Activated T-helper 1 cell treated with anti-CD3 and anti-CD28 coated beads, Interleukin-12 subunit alpha, Interleukin-12 subunit beta, Interleukin-2, Interleukin-4 antibody, amounts not matched to agents 30 ng/mL and 10 ng/mL and 1 ng/mL, durations not matched to agents 14 hours and 24 hours and 36 hours (primary cell): ENCODE measurements at places on chromosomes 7 and 10. TPM values are rescaled to one million over a fixed set of nuclear protein-coding genes. Genes with fewer than 3 reads are reported as not detected.
A peak's percentile ranks its signal among the peaks of the same experiment; 100 is the strongest.

DNA sequence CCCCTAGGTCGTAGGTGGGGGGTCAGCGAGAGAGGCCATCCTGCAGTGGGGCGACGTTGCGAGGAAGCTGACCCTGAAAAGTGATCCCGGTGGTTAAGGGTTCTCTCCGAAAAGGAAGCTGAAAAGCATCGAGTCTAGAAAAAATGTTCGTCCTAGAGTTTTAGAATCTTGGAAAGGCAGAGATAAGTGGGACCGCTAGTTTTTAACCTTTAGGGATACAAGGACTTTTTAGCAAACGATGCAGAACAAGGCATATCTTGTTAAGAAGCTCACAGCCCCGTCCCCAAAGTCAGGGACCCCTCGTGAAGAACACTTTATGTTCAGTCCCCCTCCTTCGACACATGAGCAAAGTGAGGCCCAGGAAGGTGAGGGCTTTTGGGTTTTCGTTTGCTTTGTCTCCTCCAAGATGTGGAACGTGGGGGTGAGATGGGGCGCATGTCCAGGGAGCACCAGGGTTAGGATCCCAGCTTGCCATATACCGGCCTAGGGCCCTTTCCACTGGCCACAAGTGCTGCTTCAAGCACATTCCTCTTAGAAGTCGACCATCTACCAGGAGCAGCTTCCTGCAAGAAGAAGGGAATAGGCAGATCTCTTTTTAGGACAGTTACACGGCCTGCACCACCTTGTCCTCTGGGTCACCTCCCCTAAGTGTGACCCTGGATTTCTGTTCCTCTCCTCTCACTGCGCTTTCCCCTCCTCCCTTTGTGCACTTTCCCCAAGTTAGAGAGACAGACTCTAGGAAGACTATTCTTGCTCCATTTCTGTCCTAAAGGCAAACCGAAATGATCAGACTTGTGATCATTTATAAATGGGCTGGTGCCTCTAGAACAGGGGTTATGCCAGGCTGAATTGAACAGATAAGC is 969 bp downstream of the SLC35G1 start:
- peaks cover under 1% of the 10 kb centered on the region for H3K27me3 ChIP-seq
- H3K4me3 ChIP-seq = peak overlapping the region; percentile 85
- DNase-seq = no peak
- peaks cover 40% of the 10 kb centered on the region for H3K4me1 ChIP-seq
- H3K27ac ChIP-seq = peak overlapping the region; percentile 57

DNA sequence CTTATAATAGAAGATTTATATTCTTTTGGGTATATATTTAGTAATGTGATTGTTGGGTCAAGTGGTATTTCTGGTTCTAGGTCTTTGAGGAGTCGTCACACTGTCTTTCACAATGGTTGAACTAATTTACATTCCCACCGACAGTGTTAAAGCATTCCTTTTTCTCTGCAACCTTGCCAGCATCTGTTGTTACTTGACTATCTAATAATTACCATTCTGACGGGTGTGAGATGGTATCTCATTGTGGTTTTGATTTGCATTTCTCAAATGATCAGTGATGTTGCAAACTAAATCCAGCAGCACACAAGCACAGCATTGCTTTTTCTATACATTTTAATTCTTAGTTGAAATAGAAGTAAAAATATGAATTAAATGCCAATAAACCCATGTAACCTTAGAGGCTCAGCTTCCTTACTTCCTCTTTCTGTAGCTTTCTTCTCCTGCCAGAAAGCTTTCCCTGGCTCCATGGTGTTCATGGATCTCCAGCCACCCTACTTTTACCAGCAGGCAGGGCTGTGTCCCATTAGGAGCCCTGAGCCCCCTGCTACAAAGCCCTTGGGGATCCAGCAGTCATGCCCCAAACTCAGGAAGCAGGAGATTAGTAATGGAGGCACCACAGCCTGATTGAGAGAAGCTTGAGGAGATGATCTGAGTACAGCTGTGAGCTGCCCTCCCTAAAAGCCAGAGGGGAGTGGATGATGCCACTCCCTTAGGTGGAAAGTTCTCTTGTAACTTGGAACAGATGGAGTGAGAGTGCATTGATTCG is 158.6 kb downstream of the TMEM178B start:
- H3K27me3 ChIP-seq = peaks cover 15% of the 10 kb centered on the region
- no peaks in the 10 kb centered on the region for H3K4me1 ChIP-seq
- no peak overlapping the region for H3K4me3 ChIP-seq
- no peaks in the 10 kb centered on the region for H3K36me3 ChIP-seq
- no peak overlapping the region for H3K27ac ChIP-seq

GRCh38 chr7:91880016-91880412 is 488 bp downstream of the MTERF1 start:
- peaks cover 2% of the 10 kb centered on the region for H3K27me3 ChIP-seq
- DNase-seq = no peak
- peak overlapping the region; percentile 99 for H3K4me3 ChIP-seq
- H3K4me1 ChIP-seq = peaks cover 38% of the 10 kb centered on the region
- peak overlapping the region; percentile 98 for H3K27ac ChIP-seq

DNA sequence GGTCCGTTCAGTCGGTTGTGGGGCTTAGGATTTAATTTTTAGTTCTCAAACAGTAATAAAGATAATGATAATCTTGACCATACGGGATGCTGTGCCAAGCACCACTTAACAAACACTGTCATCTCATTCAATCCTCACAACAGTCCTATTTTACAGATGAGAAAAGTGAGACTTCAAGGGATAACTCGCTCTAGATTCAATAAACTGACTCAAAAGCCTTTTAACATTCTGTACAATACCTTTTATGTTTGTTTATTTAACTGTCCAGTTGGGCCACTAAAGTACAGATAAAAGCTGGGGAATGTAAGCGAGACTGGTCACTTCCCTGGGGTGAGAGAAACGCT is 437 bp upstream of the CFAP69 start:
- peak overlapping the region; percentile 88 for H3K4me3 ChIP-seq
- H3K27ac ChIP-seq = peak overlapping the region; percentile 60
- peaks cover 21% of the 10 kb centered on the region for H3K4me1 ChIP-seq

GRCh38 chr10:101783736-101784118 is 481 bp upstream of the NPM3 start:
- no peak for DNase-seq
- H3K4me1 ChIP-seq = peaks cover 57% of the 10 kb centered on the region
- H3K36me3 ChIP-seq = peaks cover 32% of the 10 kb centered on the region
- H3K27ac ChIP-seq = peak overlapping the region; percentile 99

DNA sequence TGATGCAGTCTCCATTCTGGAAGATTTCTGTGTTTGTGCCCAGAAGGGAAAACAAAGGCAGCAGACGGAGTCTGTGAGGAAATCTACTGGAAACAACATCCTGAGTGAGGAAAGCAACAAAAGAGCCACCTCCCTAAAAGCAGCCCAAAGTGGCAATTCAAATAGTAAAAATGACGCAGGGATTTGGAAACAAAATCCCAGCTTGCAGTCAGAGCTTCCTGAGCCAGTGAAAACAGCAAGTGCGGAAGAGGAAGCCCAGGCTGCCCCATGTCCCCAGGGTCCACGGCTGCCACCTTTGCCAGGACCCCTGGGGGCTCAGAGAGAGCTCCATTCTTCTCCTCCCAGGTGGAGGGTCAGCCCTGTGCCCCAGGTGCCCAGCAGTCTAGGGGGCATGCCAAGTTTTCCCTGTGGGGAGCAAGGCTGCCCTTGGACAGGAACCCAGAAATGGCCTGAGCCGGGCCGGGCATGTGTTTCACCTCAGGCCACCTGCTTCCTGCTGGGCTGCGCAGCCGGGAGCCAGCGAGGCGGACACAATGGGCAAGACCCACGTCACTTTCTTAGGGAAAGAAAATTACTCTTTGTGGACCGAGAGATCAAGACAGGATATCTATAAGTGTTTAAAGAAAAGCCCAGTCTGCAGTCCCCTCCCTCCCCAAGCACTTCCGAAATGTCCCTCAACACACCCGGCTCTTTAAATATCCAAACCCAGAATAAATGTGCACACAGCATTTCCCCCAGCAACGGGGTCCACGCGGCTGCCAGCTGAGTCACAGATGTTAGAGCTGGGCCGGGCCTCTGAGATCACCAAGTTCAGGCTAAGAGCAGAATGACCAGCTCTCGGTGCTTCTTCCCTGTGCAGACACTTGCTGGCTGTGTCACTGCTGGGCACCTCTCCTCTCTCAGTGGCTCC is 231.1 kb downstream of the ARHGAP12 start:
- H3K4me3 ChIP-seq = no peak overlapping the region
- DNase-seq = no peak
- no peaks in the 10 kb centered on the region for H3K4me1 ChIP-seq
- no peaks in the 10 kb centered on the region for H3K27me3 ChIP-seq

DNA sequence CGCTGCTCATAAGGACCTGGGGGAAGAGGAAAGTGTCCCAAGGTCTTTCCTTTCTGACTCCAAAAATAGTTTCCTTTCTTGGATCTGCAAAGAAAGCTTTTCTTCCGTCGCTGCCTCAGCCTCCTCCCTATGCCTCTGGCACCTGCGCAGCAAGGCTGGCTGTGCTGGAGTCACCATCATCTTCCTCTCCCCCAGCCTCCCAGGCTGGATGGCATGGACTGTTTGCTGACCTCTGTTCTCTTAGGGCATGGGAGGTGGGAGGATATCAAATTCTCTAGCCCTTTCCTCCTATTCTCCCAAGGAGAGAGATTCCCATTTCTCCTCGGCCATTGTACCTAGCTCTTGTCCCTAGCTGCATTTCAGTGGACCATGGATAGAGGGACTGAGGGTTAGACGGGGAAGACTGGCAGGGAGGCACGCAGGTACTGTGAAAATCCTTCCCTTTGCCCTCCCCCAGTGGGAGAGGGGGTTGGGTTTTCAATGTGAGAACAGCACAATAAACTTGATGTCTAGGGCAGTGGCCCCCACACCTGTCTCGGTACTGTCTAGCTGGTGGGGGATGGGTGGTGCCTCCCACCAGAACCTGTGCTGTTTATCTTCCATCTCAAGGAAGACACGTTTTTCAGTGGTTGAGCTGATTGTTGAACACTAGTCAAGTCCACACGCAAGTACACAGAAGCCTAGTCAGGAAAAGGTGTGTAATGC is 2.6 kb downstream of the PPP1R35 start:
- H3K27ac ChIP-seq = peak overlapping the region; percentile 88
- DNase-seq = no peak
- H3K4me1 ChIP-seq = peaks cover 49% of the 10 kb centered on the region
- peak overlapping the region; percentile 94 for H3K4me3 ChIP-seq
- H3K27me3 ChIP-seq = peaks cover under 1% of the 10 kb centered on the region
- H3K36me3 ChIP-seq = peaks cover 32% of the 10 kb centered on the region

UTF1 gene
- 0.17 TPM in 1 of 2 replicates, not detected in the other for total RNA-seq

TMEM176B gene
- total RNA-seq = not detected in 2 replicates

WNT2 gene
- total RNA-seq = not detected in 2 replicates

NANOS1 gene
- 0.73 and 1.0 TPM in 2 replicates for total RNA-seq

LRRD1 gene
- not detected in 2 replicates for total RNA-seq

CD36 gene
- not detected in 2 replicates for total RNA-seq

UPK3BL2 gene
- total RNA-seq = 13.4 and 15.7 TPM in 2 replicates

CHST15 gene
- 0.15 and 0.18 TPM in 2 replicates for total RNA-seq
